ENCODE measurements at places on chromosomes 13 and 19.

DNA sequence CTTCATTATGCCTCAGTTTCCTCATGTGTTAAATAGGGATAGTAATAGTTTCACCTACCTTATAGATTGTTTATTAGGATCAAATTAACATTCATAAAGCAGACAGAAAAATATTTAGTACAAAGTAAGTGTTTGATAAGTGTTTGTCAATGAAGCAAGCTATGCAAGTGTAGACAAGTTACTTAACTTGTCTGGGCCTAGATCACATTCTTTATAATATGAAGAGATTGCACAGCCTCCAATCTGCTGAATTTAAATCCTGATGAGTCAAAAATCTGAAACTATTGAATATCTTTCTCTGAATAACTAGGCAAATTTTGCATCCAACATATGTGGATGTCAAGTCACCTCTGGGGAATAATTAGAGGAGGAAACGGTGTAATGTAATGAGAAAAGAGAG is 170.5 kb downstream of the MZT1 start:
- no peak for DNase-seq

DNA sequence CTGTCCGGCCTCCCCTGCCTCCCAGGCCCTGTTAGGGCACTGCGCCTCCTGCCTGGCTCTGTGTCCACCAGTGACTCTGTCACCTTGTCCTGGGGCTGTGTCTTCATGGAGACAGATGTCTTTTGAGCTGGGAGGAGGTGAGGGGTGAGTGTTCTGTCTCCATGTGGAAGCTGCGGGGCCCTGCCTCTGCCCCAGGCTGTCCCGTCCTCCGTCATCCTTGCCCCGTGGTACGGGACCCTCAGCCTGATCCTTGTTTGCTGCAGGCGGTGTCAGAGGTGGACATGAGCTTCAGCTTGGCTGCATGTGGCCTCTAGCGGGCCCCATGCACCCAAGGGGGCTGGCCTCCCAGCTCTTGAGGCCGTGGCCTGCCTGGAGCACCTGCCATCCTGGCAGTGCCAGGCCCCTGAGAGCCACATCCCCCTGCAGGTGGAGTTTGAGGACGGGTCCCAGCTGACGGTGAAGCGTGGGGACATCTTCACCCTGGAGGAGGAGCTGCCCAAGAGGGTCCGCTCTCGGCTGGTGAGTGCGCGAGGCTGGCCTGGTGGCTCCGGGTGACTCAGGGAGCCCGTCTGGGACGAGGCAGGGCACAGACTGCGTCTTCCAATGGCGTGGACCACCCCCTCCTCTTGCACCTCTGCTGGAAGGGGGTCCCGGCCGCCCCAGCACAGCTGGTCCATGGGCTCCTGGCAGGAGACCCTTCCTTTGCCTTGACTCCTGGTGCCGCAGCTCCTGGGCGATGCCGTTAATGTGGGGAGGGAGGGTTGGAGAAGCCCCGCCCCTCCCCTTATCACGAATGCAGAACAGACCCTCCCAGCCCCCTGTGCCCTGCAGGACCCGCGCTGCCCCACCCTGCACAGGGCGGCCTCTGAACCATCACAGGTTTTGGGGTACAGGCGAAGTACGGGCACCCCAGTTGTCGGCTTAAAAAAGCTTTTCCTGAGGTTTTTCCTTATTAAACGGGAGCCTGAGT is 181.3 kb downstream of the KDM4B start:
- DNase-seq, result no peak

- DNase-seq, result no peak
Measured at GRCh38 chr13:31867709-31868108, 128.4 kb downstream of the RXFP2 start.

DNA sequence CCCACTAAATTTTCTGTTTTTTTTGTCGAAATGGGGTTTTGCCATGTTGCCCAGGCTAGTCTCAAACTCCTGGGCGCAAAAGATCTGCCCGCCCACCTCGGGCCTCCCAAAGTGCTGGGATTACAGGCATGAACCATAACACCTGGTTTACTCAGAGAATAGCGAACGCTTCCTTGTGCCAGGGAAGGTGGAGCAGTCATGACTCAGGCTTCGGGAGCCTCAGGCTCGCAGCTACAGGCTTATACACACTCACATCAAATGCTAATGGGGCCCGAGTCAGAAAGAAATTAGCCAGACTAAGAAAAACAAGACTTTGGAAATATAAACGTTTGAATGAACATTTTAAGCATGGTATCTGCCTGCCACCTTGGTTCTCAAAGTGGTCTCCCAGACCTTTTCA is 11.0 kb upstream of the TPT1 start:
- no peak for DNase-seq

- no peak for DNase-seq
Measured at GRCh38 chr19:38888876-38889275, 10.5 kb downstream of the SIRT2 start.

DNA sequence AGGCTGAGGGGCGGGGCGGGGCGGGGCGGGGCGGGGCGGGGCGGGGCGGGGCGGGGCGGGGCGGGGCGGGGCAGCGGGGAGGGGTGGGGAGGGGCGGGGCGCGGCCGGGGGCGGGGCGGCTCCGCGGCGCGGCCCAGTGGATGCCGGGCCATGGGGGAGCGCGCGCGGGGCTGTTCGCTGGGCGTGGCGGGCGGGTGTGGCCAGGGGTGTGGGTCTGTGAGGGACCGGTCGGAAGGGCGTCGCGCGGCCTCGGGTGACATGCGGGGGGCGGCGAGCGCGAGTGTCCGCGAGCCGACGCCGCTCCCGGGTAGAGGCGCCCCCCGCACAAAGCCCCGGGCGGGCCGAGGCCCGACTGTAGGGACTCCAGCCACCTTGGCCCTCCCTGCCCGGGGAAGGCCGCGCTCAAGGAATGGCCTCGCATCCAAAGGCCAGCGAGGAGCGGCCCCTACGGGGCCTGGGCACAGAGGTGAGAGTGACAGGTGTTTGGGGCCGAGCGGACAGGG is at the start of gene ZFP28:
Gene ZFP28, plus strand, starts transcription at position 188 of the 503 bp plus-strand sequence. Its CDS starts 71 bp downstream, at position 259.
- DNase-seq, result peak; percentile 88

DNA sequence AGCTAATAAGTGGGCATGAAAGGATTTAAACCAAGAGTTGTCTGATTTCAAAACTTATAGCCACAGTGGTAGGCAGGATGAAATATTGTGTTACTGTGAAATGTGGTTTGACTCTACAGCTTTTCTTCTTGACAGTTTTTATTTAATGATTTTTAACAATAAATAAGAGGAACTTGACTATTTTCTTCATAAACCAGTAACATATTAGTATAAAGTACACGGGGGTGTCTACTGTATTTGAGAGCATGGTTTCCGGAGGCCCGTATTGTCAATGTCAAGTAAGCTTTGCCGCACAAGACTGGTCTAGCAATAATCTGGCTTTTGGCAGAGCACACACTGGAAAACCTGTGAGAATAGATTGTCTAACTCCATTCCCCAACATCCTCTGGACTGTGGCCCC is 894.5 kb downstream of the PCDH9 start:
- DNase-seq, result no peak

GRCh38 chr13:44011036-44011435 is 131.3 kb downstream of the LACC1 start:
- no peak for DNase-seq

GRCh38 chr19:39733841-39734240 is 4.0 kb downstream of the CLC start:
- no peak for DNase-seq

DNA sequence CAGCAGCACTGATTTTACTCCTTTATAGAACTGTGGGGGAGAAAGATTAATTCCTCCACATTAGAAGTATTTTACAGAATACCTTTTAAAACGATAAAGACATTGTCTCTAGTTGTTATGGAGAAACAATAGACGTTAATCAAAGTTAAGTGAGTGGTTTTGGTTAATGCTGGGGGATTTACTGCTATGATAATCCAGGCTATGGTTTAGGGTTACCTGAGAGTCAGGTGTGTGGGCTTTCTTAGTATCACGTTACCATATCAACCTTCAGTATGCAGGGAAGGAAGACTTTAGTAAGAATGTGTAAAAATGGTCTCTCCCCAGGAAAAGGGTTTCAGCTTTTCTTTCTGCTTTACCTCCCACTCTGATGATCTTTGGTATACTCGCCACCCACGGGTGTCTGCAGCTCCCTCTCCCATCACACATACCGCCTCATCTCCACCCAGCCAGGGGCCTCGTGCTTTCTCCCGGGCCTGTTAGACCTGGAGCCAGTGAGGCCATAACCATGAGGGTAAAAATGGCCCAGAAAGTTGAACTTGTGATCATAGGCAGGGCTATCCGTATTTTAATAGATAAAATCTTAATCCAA is 45.6 kb upstream of the WDFY2 start:
- DNase-seq, result no peak

DNA sequence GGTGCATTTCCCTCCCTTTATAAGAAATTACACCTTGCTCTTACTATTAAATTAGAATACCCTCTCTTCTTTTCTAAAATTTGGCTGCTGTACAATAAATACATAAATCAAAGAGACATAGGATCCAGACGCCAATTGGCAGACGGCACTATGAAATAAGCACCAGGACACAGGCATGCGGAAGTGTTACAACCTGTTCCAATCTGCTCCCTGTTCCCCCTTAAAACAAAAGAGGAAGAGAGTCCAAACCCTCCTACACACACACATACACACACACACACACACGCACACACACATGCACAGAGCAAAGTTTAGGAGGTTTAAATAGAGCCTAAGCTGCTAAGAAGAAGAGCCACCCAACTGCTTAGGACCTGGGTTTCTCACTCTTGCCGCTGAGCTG is 75.6 kb upstream of the ZNF507 start:
- no peak for DNase-seq

- DNase-seq, result no peak
Measured at GRCh38 chr19:16875584-16876555, 12.9 kb upstream of the F2RL3 start.

GRCh38 chr13:107289540-107289939 is 721.6 kb upstream of the ARGLU1 start:
- DNase-seq, result no peak

DNA sequence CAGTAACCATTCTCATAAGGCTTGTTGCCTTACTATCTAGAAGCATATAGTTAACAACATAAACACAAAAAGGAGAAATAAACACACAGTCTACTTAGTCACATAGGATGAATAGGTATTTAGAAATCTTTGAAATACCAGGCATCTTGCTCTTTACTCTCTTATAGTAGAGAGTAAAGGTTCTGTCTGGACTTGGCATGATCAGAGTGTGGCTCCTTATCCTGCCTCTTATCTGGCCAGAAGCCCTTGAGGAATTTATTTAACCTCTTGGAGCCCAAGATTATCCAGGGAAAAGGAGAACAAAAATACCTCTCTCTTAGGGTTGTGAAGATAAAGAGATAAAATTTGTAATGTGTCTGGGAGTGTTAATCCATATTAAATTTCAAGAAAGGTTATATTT is 100.2 kb upstream of the MBNL2 start:
- no peak for DNase-seq

GRCh38 chr13:111462221-111462764 is 141.9 kb downstream of the TEX29 start:
- no peak for DNase-seq

GRCh38 chr13:111302045-111302726 is 18.3 kb upstream of the TEX29 start:
- no peak for DNase-seq

DNA sequence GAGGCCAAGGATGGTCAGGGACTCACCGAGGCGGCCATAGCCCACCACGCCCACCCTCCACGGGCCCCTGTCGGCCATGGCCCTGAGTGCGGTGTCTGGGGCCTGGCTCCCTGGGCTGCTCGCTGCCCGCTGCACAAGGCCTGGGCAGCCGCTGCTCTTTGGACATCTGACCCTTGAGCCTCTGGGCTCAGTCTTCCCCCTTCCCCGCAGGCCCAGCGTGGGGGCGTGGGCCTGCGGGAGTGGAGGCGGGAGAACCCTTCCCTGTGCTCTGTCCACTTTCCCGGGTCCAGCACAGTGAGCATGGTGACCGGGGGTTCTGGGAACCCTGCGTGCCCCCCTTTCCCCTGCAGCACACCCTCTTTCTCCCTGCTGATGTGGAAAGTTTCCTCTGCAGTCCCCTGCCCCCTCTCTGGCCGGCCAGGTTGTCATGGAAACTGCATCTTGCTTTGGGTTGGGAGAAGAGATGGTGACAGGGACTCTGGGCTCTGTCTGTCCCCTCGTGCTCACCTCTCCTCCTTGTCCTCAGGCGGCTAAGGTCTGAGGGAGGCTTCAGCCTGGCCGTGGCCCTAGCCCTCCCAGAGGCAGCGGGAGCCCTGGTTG is at the start of gene ASPDH:
Gene ASPDH, minus strand, starts transcription at position 168 of the 600 bp plus-strand sequence. Its CDS starts 90 bp downstream, at position 78.
- DNase-seq, result no peak

DNA sequence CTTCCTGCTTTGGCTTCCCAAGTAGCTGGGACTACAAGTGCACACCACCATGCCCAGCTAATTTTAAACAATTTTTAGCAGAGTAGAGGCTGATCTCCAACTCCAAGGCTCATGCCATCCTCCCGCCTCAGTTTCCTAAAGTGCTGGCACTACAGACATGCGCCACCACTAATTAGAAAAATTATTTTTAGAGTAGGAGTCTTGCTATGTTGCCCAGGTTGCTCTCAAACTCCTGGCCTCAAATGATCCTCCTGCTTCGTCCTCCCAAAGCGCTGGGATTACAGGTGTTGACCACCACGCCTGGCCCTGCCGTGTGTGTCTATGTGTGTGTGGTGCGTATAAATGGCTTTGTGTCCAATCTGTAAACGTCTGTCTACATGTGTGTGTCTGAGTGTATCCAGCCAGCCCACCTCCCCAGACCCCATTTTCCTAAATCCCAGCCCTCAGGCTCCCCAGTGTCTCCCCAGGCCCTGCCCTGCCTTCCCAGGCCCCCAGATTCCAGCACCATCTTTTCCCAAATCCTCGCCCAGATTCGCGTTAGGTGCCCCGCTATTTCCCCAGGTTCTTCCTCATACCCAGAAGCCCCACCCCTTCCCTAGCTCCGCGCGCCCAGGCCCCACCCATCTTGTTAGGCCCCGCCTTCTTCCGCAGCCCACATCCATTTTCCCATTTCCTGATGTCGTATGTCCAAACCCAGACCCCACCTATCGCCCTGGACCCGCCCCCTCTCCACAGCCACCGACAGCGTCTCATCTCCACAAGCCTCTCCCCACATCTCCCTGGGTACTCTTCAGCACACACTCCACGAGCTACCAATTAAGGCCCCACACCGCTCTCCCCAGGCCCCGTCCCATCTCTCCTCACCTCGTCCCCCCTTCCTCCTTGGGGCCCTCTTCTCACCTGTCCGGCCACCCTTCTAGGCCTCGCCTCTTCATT is 24.9 kb downstream of the SLC8A2 start:
- DNase-seq, result peak; percentile 64

GRCh38 chr19:35329323-35329722 is 336 bp downstream of the CD22 start:
- no peak for DNase-seq

- no peak for DNase-seq
Measured at GRCh38 chr13:65913173-65913572, 1317.0 kb downstream of the PCDH9 start.

- peak; percentile 9 for DNase-seq
Measured at GRCh38 chr19:6065685-6066374, 44.5 kb downstream of the RFX2 start.

- no peak for DNase-seq
Measured at GRCh38 chr19:51461723-51462161, 3.5 kb upstream of the SIGLEC8 start.

Data from testis (tissue), 5 donors.